ENCODE measurements at places on chromosomes 6 and 20. TPM values are rescaled to one million over a fixed set of nuclear protein-coding genes. Genes with fewer than 3 reads are reported as not detected.
A peak's percentile ranks its signal among the peaks of the same experiment; 100 is the strongest.

Gene SPTLC3
- total RNA-seq = 0.13 TPM

Gene MROH8
- total RNA-seq = 0.89 TPM

Gene OR2H1
- not detected for total RNA-seq

Gene DSE
- total RNA-seq = 66.3 TPM

Gene CALHM6
- 0.21 TPM for total RNA-seq

Gene AKAP12
- total RNA-seq = 65.0 TPM

DNA sequence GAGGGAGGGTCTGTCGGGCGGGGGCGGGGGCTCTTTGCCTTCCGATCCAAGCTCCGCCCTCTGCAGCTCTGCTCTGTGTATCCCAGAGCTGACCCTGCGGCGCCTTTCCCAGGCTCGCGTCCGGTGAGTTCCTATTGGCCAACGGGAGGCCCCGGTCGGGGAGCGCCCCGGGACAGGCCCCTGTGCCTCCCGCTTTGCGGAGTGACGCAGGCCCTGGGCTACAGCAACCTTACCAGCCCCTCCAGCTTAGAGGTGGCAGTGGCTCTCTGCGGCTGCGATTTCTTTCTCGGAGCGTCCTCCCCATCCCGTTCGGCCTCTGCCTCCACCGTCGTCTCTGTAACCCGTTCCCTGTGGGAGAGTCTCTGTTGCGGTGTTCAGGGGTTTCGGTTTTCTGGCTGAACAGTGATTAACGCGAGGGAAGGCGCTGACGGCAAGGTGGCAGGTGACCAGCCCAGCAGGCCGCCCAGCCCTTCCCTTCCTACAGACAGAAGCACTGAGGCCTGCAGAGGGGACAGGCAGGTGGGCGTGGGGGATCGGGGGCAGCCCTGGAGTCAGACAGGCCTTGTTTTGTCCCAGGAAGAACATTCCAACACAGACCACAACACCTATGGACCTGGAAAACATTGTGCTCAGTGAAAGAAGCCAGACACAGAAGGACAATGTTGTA, 18.1 kb upstream of the CEBPB start:
- peak; percentile 93 for DNase-seq

- no peak for DNase-seq
Measured at GRCh38 chr6:144578385-144579350, 293.5 kb downstream of the UTRN start.

DNA sequence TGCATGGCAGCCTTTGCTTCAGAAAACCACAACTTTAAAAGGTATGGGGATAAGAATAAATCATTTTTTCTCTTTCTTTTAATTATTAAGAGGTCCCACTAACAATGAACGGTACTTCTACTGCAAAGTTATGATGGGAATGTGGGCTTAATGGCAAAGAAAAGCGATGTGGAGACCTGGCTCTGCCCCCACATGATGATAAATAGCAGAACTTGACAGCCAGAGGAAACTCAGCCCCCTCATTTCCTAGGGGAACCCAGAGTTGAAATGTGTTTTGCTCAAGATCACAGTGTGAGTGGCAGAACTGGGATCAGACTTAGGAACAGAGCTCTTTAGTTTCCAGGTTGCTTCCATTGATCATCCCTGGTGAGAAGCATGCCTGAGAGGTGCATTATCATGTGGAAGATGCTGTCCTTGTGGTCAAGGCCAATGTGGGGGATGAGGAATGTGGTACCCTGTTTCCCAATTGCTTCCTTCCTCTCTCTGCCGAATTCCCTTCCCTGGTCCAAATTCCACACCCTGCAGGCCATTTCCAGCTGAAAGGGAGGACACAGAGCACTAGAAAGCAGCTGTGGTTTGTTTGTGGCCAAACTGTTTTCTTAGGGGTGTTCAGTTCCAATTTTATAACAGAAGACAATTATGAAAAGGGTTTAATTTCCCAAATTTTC, 66.0 kb downstream of the BACH2 start:
- DNase-seq = no peak

DNA sequence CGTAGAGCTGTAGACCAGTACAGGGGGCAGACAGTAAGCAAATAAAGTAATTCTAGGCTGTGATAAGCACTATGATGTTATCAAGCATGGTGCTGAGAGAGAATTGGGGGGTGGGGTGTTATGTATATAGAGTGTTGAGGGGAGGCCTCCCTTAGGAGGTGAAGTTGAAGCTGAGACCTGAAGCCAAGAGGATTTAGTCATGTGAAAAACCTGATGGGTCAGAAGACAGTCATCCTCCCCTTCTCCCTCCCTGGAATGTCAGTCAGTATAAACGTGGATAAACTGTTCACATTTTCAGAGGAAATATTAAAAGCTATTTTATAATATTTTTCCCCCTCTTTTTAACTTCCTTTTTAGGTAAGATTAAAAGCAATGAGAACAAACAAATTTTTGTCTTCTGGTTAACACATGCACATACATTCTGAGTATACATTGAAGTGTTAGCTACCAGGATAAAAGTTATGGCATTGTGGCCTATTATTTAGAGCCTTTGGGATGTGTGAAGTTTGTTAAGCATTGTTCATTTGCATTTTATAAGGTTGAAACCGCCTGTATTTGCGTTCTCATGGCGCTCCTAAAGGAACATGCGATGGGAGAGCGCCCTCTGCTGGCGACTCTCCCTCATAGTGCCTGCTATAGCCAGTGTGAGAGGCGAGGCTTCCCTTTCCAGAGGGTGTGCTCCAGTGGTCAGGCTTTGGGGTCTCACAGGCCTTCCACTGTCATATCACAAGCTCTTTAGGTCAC, 35.4 kb upstream of the MAPK13 start:
- peak; percentile 77 for DNase-seq

- DNase-seq = peak; percentile 48
Measured at GRCh38 chr20:46894579-46894958, at the start of gene EYA2. EYA2 (plus strand) TSS chr20:46894843; CDS start chr20:46990011, 95,168 bp downstream.

GRCh38 chr6:71457929-71458328, 169.3 kb downstream of the OGFRL1 start:
- DNase-seq = no peak

DNA sequence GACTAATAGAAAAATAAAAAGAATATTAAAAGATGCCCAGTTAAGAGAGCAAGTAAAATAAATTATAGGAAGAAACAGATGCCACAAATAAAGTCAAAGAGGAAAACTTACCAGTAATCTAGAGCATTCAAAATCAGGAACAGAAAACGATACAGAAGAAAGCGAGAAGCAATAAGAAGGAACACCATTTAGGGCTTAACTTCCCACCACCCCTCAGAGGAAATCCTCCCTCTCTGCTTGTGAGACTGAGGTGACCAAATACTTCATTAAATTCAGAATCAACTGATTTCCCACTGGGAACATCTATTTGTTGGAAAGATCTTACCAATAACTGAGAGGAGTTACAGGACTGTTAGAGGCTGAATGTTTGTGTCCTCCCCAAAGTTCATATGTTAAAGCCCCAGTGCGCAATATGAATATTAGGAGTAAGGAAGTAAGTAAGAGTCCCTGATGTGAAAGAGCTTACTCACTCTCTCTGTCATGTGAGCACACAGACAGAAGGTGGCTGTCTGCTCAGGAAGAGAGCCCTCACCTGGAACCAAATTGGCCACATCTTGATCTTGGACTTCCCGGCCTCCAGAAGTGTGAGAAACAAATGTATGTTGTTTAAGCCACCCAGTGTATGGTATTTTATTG, 19.5 kb downstream of the KATNA1 start:
- no peak for DNase-seq

DNA sequence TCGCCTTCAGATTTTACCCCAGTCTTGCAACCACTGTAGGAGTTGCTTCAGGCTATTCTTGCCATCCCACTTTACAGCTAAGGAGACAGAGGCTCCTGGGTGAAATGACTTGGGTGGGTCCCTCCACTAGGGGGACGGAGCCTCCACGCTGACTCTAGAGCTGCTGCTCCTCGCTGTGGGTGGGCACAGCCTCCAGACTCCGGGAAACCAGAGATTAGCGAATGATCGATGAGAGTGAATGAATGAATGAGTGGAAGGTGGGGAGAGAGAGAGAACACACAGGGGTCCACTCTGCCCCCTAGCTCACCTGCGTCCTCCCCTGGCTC, 10.4 kb downstream of the ZBP1 start:
- no peak for DNase-seq

DNA sequence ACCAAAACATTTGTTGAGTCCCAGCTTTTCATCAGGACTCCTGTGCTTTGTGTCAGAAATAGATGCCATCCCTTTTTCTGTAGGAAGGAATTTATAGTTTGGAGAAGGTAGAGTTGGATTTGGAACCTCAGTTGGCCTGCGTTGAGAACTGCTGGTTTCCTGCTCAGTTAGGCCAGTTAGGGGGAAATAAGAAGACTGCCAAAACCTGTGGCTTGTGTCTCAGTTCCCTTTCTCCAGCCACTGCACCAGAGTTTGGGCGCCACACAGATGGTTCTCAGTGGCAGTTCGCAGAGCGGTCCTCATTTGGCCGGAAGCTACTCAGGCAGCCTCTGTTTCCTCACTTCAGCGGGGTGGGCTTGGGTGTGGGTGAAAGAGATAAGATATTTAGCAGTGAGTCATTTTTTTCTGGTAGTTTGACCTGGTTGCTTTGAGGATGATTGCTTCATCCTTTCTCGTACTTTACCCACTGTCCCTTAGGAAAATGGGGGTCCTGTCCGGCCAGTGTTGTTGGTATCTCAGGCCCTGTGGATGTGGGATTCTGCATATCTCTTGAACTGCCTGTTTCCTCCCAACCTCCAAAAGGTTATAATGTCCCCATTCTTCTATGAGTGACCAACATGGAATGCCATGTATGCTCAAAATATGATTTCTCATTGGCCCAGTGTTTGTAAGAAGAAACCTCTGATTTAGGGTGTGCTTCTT, 53.7 kb downstream of the JARID2 start:
- DNase-seq = no peak

GRCh38 chr6:93751969-93752368, 332.6 kb upstream of the EPHA7 start:
- DNase-seq = no peak

- no peak for DNase-seq
Measured at GRCh38 chr6:161658211-161658610, 384.4 kb upstream of the AGPAT4 start.

- no peak for DNase-seq
Measured at GRCh38 chr6:17768881-17769280, 62.2 kb upstream of the NUP153 start.

DNA sequence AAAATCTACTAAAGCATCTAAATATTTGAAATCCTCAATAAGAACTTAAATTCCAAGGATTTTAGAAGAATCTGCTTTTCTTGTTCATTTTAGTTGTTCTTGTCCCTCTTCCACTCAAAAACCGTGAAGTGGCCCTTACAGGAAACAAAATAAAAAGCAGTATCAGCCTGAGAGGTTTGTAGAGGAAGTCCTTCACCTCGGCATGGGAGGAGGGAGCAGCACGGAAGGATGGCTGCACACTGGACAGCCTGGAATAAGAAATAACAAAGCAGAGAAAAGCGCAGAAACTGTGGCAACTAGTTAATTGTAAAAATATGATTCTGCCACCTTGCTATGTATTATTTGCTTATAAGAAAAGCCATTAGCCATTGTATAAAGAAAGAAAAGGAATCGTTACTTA, 46.1 kb downstream of the RALGAPA2 start:
- no peak for DNase-seq

- no peak for DNase-seq
Measured at GRCh38 chr6:30935018-30935417, 3.0 kb upstream of the SFTA2 start.

- no peak for DNase-seq
Measured at GRCh38 chr6:63644668-63645326, 9.2 kb downstream of the PHF3 start.

- no peak for DNase-seq
Measured at GRCh38 chr6:147279427-147279826, 75.2 kb downstream of the STXBP5 start.

DNA sequence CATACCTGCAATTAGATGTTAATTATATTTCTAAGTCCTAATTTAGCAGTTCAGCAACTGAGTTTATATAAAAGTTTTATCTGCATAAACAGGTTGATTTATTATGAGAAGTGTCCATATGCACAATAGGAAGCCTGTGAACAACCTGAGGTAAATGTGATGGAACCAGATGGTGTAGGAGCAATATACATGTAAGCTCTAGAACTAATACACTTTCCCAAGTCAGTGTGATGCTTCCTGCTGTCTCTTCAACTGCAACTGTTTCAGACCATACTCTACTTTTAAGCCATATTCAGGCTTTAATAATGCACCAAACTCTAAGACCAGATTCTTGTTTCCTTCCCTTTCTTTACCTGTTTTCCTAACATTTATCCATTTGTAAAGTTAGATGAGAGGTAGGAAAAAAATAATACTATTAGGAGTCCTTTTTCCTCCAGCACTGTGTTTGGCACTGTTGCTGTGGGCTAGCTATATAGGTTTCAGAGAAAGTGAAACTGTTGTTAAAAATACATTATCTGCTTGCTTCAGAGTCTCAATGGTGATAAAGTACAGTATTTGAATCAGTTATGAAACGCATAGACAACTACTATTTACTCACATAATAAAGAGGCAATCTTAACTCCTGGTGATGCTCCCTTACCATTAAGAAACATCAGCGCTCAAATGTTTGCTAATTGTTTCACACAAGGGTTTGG, 1009.3 kb downstream of the GRIK2 start:
- DNase-seq = no peak

- peak; percentile 82 for DNase-seq
Measured at GRCh38 chr6:29834564-29835436, 7.2 kb downstream of the HLA-G start.

DNA sequence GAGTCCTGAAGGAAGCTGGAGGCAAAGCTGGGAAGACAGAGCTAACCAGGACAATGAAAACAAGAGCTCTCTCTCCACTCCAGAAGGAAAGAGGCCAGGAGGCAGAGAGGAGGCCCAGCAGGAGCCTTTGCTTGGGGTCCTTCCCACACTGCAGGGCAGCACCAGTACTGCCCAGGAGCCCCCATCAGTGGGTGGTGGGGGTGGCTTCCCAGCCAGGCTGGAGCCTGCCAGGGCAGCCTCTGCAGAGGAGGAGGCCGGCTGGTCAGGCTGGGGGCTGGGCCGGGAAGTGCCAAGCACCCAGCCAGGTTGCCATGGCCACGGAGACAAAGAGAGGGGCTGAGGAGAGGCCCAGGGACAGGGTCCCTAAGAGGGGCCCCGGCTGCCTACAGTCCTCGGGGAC, 33.4 kb downstream of the PREX1 start:
- DNase-seq = peak; percentile 50

GRCh38 chr20:21100578-21101452, 5.3 kb downstream of the LINC00237 start:
- peak; percentile 69 for DNase-seq

DNA sequence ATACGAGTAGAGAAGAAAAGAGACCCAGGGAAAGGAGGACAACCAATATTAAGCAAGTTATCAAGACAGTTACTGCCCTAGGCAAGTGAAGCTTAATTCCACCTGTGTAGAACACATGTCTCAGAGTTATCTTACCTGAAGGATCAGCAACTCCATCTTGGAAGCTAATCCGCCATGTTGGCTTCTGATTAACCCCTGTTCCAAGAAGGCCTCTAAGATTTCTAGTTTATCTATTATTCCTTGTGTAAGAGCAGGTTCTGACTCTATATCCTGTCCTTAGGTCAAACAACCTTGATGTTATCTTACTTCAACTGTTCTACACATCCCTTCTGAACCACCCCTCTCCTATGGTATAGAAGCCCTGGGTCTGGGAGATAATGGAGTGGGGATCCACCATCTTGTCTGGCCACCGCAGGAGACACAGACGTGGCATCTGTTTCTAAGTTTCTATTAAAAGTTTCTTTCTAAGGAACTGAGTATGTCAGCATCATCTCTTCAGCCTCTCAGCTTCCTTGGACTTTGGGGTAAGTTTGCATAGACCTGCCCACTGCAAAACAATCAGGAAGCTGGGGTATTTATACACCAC, 27.7 kb upstream of the PTPN1 start:
- no peak for DNase-seq
